Calu3 (cell line): ENCODE measurements at places on chromosomes 7 and 10.

DNA sequence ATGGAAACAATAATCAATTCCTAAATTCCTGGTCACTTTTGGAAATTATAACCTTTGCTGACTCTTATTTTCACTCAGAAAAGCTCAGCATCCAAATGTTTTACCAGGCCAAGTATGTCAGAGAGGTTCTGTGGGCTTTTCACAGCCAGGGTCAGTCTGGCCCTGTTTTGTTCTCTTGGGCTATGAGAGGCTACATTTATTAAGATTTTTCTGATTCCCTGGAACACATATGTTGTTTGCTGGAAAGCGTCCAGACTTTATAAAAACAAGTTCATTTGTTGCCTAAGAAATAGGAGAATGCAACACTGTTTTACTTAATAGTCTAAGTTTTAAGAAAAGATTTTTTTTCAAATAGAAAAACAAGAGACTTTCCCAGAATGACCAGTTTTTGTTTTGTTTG is 238.4 kb upstream of the PLXDC2 start:
- DNase-seq: no peak

DNA sequence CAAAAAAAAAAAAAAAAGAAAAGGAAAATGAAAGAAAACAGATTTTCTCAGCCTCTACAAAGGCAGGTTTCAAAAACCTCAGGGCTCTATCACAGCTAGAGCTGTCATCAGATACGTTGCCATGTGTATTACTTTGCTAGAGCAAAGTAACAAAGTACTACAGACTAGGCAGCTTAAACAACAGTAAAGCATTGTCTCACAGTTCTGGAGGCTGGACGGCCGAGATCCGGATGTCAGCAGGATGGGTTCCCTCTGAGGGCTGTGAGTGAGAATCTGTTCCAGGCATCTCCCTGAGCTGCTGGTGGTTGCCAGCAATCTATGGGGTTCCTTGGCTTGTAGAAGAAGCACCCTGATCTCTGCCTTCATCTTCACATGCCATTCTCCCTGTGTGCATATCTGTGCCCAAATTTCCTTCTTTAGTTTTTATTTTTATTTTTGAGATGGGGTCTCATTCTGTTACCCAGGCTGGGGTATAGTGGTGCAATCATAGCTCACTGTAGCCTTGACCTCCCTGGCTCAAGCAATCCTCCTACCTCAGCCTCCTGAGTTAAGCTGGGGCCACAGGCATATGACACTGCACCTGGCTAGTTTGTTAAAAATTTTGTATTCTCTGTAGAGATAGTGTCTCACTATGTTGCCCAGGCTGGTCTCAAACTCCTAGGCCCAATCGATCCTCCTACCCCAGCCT is 48.9 kb upstream of the KDM7A start:
- DNase-seq: no peak

DNA sequence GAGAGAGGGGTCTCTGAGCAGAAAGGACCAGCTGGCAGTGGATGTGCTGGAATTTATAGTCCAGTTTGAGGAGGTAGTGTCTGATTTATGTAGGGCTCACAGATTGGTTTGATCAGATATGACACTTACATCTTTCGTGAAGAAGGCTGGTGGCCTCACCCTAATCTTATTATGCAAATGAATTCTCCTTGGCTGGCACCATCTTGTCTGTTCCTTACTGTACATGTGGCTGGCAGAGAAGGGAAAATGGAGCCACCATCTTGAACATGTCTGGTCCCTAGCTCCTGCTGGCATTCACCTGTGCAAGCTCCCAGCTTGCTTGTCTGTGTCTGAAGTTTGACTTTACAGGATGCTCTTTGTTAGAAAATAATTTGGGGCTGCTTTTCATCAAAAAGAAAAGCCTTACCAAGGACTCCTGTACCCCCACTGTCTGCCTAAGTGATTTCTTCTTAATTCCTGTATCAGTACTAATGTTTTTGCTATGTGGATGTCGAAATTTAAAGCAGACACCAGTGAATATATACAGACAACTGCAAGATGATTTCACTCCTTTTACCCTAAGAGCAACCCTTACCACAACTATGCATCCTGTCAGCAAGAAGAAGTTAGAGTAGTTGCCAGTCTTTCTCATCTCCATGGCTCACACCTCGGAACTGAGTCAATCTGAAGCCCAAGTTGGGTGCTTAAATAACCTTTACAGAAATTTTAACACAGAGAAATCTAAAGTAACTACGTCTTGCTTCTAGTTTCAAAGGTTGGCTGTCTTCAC is 322.0 kb upstream of the SEMA3D start:
- DNase-seq: no peak

- no peak for DNase-seq
These were observed 6.9 kb upstream of the LDB3 start for GRCh38 chr10:86661161-86662025.

DNA sequence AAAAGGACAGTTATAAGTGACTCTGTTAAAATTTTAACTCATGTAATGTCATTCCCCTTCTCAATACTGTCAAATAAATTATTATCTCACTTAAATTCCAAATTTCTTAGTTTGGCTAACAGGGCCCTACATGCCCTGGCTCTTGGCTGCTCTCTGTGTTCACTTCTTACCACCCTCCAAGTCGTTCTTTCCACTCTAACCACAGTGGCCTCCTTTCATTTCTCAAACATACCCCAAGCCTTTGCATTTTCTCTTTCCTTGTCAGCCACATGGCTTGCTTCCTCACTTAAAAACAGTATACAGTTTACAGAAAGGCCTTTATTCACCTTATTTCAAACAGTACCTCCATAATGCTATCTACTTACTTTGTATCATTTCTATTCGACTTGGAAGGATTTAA is 737.1 kb upstream of the ZWINT start:
- no peak for DNase-seq

- no peak for DNase-seq
These were observed 606.6 kb upstream of the LRRN3 start for GRCh38 chr7:110484356-110484755.

DNA sequence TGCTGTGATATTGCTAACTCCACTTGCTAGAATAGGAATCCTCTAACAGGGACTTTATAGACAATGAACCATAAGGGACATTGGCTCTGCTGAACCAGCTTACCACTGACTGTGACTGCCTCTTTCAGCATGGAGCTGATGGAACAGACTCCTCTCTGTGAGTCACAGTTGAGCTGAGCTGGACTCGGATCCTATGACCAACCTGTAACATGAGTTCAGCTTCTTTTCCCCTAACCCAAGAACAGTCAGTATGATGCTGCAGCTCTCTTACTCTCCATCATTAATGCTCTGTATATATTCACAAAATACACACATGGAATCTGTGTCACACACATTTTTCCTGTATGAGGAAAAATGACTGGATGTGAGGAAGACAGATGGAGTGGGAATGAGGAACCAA is 177.9 kb upstream of the BET1 start:
- peak; percentile 11 for DNase-seq

GRCh38 chr10:11019724-11020547 is 2.3 kb downstream of the CELF2 start:
- DNase-seq: no peak

DNA sequence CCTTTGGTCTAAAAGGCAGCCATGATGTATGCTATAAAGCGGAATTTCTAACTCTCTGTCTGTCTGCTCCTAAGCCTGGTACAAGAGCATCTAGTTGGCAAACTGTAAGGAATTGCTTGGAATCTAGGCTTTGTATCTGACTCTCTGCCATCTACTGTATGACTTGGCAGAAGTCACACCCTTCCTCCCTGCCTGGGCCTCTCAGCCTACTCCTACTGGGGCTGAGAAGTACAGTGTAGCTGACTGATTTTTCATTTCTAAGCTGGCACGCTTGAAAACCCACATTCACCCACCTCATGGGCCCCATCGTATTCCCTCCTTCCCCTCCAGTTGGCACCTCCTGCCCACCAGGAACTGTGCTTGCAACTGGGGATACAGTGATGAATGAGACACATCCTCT is 435.2 kb downstream of the PLXNA4 start:
- DNase-seq: no peak

GRCh38 chr7:81298951-81299666 is 380.3 kb upstream of the SEMA3C start:
- DNase-seq: peak; percentile 25
